ENCODE measurements at places on chromosomes 2 and 18.

- no peak for DNase-seq
Measured at GRCh38 chr2:148552675-148553331, 91.7 kb upstream of the EPC2 start.

DNA sequence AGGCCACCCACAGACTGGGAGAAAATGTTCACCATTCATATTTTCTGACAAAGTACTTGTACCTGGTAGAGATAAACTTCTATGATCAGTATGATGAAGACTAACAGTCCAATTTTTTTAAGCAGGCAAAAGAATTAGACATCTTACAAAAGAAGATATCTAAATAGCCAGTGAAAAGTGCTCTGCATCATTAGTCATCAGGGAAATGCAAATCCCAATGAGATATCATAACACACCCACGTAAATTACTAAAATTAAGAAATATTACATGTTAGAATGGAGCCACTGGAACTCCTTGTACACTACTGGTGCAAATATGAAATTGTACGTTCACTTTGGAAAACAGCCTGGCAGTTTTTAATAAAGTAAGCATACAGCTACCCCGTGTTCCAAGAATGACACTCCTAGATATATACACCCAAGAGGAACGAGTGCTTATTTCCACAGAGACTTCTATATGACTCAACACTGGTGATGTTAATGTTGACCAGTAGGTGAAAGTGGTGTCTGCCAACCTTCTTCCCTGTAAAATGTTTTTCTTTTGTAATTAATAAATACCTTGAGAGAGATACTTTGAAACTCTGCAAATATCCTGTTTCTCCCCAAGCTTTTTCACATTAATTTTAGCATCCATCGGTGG, 80.3 kb downstream of the NPAS2 start:
- no peak for DNase-seq

GRCh38 chr18:7683753-7684152, 116.6 kb downstream of the PTPRM start:
- no peak for DNase-seq

DNA sequence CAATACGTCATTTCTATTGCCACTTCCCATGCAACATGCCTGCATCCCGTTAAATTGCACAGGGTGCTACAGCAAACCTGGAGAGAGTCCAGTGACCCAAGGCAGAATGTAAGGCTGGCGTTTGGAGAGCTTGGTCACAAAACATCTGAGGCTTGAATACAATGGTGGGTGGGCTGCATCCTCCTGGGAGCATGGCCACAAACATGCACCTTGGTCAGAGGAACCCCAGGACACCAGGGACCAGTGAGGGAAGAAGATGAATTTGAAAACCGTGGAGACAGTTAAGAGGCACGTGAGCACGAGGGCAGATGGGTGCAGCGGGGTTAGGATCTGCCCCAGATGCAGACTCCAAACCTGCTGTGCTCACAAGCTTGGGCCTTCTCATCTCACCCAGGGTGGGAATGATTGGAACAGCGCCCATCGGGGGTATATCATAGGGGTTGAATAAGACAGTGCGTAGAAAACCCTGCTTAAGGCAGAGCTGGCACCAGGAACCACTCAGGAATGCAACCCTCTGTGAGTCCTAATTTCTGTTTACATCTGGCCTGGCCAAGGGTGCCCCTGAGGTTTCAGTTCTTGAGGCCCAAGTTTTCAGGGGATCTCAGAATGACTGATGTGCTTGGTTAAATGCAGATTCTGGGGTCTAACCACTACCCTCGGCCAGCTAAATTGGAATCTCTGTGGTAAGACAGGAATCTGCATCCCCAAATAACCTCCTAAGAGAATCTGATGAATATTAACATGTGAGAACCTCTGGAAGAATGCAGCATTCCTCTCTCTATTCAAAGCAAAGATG, 97.2 kb downstream of the ARL4C start:
- DNase-seq, result no peak

DNA sequence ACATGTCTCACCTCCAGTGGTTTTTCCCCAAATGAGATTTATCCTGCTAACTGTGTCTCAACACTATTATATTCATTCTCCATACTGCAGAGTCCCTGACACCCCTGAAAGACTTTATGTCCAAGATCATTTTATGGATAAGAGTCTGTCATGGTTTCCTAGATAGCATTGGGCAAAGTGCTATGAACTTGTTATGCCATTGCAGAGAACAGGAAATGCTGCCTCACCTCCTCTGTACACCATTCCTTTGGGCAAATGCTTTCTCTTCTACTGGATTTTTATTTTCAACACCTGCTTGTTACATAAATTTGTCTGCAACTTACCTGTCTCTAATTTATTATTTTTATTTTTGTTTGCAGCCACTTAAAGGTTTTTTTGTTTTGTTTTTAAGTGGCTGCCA, 652.5 kb upstream of the FAM98A start:
- no peak for DNase-seq

- DNase-seq, result no peak
Measured at GRCh38 chr18:36772241-36772723, 56.5 kb downstream of the TPGS2 start.

- no peak for DNase-seq
Measured at GRCh38 chr2:210203558-210203957, 21.7 kb downstream of the ACADL start.

DNA sequence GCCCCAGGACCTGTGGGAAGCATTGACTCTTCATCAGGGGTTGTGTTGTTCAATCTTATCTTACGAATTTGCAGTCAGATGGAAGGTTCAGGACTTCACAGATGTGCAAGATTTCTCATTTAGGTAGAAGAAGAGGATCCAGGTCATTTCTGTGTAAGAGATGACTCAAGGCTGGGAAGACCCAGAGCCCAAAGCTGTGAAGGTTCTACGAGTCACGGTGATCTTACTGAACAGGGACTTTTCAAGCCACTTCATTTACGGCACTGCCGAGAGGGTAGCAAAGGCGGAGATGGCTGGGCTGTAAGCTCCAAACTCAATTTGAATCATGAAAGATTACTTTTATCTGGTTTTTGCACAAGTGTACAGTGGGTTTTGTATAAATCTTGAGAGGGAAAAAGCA, 228.0 kb upstream of the MEX3C start:
- DNase-seq, result no peak

DNA sequence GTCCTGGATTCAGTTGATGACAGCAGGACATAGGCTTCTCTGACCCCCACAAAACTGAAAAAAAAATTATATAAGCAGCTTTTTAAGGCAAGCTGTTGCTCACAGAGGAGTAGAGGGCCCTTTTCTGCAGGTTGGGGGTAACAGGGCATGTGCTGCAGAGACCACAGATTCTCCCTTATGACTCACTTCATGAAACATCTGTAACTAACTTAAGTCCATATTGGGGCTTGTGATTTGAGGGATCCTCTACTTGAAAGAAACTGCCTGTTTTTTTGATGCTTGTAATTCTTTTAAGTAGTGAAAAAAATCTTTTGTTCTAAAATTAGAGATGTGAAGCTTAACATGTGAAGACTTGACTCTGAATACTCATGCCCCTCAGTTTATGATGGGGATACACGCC, 33.4 kb downstream of the XRCC5 start:
- DNase-seq, result peak; percentile 66

DNA sequence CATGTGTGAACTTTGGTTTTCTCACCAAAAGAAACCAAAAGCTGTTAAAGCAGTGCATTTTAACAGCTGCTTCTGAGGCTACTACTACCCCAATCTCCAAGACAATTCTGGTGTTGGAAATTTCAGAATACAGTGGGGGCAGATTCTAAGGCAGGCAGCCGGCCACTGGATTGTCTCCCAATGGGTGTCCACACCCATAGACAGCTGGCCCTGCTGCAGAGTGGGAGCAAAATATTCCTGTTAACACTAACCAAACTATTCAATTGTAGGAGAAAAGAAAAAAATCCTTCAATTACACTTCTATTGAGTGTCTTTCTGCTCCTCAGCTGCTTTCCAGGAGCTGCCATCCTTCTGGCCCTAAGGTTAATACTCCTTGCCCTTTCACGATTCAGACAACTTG, 223.7 kb downstream of the ALK start:
- no peak for DNase-seq

GRCh38 chr18:25456334-25457010, 104.5 kb upstream of the ZNF521 start:
- no peak for DNase-seq

DNA sequence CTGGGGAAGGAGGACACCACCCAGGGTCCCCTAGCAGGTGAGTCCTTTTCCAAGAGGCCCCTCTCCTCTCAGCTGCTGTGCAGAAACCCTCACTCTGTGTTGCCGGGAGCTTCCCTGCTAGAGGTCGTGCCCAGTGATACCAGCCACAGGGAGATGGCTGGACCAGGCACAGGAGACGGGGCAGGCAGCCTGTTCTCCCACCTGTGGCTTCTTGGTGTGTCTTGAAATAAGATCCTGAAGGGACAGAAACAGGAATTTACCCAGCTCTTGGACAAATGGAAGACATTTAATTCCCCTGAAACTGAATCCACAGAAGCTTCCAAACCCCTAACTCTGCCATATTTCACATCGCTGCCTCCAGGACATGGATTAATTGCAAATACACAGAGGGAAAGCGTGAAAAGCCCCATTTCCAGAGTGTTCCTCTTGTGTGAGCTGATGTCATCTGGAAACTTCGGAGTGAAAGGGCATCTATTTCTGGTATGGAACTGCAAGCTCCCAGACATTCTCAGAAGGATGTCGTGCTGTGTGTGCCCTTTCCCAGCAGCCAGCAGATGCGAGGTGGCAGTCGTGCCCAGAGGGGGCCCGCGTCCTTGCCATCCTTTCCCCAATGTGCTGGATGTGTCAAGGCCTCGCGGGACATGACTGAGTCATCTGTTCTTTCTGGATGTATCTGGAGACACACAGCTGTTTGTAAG, 177.7 kb downstream of the SEPTIN10 start:
- no peak for DNase-seq

DNA sequence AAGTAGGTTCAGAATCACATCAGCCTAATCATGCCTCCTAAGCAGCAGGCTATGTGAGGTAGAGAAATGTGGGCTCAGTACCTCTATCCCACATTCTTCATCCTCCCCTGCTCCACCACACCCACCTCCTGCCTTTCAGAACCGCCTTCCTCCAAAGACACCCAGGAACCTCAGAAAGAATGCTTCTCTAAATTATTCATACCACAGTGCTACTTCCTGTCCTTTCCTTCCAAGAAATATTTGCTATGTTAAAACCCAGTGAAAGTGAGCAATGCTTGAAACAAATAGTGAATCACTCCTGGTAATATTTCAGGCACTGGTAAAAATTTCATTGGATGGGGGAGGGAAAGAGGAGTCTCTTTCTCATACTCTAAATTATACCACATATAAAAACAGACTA, 24.0 kb upstream of the CREB1 start:
- no peak for DNase-seq

GRCh38 chr2:201913201-201913600, 106.9 kb downstream of the CDK15 start:
- DNase-seq, result no peak

- DNase-seq, result no peak
Measured at GRCh38 chr2:236601316-236602202, 31.9 kb downstream of the ACKR3 start.

- DNase-seq, result no peak
Measured at GRCh38 chr18:31064130-31064529, 21.6 kb upstream of the DSC3 start.

DNA sequence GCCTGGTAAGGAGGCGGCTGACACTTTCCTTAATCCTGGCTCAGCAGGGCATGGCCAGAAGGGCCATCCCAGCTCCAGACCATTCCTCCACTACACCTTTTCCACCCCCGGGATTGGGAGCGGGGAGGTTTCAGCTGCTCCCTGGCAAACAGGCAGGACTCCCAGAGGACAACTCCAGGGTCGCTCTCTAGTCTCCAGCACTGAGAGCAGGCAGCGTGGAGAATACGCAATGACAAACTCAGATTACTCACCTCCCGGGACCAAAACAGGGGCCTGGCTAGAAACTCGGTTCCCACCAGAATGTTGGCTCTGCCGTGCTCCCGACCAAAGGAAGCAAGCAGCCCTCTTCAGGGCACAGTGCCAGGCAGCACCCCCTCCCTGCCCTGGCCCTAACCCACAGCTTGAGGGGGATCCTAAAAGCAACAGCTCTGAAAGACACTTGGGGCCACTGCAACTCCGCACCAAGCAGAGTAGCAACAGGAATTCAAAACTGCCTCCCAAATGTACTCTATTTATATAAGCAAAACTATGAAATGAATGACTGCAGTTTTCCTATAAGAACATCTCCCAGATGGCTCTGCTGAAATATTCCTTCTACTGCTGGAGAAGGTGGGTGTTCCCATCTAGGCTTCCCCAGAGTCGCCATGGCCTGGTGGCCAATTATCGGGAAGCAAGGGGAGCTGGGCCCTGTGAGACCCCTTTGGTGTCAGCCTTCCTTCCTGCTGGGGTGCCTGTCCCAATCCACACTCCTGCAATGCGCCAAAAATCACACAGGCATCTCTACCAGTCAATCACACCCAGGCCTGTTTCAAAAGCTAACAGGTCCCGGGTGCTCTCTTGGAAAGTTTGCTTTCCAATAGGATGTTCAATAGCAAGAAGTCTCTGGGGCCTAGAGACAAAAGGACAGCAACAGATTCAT, 61.2 kb upstream of the POMC start:
- DNase-seq, result no peak

GRCh38 chr2:201827621-201828020, 21.3 kb downstream of the CDK15 start:
- DNase-seq, result no peak

DNA sequence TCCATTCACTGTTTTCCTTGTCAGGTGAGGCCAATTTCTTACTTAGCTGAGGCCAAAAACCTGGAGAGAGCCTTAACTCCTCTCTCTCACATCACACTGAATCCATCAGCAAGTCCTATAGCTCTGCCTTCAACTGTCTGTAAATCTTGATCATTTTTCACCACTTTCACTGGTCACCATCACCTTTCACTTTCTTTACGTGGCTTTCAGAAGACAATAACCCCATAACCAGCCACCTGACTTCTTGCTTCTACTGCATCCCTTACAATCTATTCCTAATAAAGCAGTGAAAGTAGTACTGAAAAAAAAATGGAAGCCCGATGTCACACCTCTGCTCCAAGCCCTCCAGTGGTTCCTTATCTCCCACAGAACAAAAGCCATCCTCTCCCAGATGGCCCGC, 7.7 kb downstream of the LOXL3 start:
- DNase-seq, result no peak

GRCh38 chr2:47323009-47323821, 79.7 kb upstream of the MSH2 start:
- no peak for DNase-seq

- DNase-seq, result no peak
Measured at GRCh38 chr2:74877781-74878433, 44.0 kb downstream of the HK2 start.

GRCh38 chr2:86751778-86752177, 31.7 kb downstream of the RMND5A start:
- no peak for DNase-seq

DNA sequence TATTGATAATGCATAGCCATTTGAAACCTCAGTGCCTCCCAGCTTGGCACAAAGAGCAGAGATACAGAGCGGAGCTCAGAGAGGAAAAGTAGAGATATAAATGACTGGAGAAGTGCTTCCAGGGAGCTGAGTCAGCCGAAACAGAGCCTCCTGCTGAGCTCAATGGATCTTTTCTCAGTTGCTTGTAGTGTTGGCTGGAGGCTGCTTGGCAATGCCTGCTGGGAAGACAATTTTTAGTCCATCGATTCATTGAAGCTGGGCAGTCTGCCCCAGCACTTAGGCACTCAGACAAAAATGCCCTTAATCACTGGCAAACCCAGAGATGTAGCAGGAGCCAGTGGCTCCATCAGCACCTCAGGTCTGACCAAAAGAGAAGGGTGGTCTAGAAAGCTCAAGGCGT, 81.3 kb upstream of the SETBP1 start:
- DNase-seq, result no peak
